ENCODE measurements at places on chromosomes 11 and 22.

- DNase-seq: no peak
Measured at GRCh38 chr11:30567120-30567519, 19.0 kb downstream of the MPPED2 start.

- DNase-seq: no peak
Measured at GRCh38 chr22:45009606-45010531, at the start of gene PHF21B. TSS of gene PHF21B (minus strand) at chr22:45010005. CDS start at chr22:45009549, 456 bp downstream.

DNA sequence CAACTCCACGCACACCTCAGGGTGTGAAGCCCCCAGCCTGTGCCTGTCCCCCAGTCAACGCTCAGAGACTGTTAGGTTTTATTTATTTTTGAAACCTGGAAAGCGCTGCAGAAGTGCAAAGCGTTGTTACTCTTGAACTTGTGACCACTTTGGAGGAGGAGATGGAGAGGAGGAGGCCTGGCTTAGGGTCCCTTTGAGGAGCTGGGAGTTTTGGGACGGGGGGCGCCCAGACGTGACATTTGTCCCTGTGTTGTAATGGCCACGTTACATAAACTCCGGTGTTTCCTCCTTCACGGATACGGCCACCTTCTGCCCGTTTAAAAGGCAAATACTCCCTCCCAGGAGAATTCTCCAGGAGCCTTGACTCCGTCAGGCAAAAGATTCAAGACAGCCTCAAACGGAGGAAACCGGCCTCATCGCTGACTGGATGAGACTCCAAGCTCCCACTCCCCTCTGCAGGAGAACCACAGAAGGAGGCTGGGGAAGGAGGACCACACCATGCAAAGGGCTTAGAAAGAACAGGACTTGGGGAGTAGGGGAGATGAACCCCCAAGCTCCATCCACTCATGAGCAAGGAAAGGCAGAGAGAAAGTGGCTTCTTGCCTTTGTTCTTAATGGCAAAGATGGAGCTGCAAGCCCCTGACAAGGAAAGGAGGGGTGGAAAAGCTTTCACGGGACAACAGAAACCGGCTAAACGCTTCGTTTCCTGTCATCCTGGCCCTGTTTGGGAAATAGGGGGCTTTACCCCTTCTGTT, 630 bp downstream of the PIK3IP1 start:
- DNase-seq: no peak

DNA sequence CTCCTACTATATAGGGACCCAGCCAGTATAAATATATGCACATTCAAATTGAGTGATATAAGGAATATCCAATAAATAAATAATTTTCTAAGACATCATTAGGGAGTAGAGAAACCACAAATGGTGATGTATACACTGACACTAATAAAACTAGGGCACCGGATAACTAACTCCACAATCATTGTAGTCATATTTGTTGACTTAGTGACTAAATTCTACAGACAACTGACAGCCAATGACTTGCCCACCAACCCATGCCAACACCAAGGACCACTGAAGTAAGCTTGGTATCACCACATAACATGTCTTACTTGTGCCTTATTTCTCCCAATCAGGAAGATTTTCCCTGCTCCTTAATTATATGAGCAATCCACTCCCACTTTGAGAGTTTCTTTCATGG, 139.6 kb upstream of the TRPC6 start:
- no peak for DNase-seq

DNA sequence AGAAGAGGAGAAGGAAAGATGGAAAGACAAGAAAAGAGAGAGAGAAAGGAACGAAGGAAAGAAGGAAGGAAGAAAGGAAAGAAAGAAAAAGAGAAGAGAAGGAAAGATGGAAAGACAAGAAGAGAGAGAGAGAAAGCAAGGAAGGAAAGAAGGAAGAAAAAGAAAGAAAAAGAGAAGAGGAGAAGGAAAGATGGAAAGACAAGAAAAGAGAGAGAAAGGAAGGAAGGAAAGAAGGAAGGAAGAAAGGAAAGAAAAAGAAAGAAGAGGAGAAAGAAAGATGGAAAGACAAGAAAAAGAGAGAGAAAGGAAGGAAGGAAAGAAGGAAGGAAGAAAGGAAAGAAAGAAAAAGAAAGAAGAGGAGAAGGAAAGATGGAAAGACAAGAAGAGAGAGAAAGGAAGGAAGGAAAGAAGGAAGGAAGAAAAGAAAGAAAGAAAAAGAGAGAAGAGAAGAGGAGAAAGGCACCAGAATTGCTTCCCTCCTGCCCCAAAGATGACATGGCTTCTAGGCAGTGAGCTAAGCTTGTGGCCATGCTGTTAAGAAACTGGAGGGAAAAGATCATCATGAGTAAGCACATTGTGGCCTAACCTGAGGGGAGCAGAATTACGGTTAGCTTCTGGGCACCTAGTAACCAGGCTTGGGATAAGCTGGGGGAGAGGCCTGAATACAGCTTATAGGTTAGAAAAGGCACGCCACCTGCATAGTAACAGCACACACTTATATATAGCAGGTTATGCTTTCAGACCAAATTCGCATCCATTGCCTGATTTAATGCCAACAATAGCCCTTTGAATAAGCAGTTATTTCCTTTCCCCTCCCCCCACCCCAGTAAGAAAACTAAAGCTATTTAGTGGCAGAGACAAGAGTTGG, 2.3 kb upstream of the ST3GAL4 start:
- no peak for DNase-seq

- no peak for DNase-seq
Measured at GRCh38 chr11:2549491-2549875, 104.7 kb downstream of the KCNQ1 start.

- DNase-seq: no peak
Measured at GRCh38 chr11:115684699-115685098, 180.5 kb upstream of the CADM1 start.

- DNase-seq: no peak
Measured at GRCh38 chr22:40046126-40046525, 51.4 kb downstream of the FAM83F start.

GRCh38 chr22:44037519-44038375, 13.6 kb downstream of the PARVB start:
- DNase-seq: no peak

- DNase-seq: no peak
Measured at GRCh38 chr22:32573991-32574390, 99.4 kb downstream of the FBXO7 start.

DNA sequence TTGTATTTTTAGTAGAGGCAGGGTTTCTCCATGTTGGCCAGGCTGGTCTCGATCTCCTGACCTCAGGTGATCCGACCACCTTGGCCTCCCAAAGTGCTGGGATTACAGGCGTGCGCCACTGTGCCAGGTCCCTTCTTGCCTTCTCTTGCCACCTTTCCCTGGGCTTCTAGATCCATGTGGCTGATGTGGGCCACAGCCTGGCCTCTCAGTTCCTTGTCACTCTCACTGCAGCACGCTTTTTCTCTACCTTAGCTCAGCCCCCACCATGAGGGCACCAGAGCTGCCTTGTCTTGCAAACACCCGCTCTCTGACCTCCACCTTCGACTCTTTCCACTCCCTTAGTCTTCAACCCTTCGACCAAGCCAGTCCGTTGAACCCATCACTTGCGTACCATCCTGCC, 7.5 kb downstream of the CAPN1 start:
- no peak for DNase-seq

DNA sequence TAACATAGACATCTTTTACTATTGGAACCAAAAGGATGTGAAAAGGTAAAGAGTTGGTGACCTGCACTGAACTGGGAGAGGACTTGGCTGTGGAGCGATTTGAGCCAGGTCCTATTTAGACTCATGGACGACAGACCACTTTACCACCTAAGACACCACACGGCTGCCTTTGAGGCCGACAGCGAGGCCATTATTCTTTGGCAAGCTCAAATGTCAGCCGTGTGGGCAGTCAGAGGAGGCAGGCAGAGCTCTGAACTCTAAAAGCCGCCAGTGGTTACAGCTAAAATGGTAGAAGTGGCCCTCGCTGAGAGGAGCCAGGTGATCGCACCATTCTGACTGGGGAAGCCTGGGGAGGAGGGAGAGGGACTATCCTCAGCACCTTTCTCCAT, 50.5 kb downstream of the SCUBE1 start:
- no peak for DNase-seq

DNA sequence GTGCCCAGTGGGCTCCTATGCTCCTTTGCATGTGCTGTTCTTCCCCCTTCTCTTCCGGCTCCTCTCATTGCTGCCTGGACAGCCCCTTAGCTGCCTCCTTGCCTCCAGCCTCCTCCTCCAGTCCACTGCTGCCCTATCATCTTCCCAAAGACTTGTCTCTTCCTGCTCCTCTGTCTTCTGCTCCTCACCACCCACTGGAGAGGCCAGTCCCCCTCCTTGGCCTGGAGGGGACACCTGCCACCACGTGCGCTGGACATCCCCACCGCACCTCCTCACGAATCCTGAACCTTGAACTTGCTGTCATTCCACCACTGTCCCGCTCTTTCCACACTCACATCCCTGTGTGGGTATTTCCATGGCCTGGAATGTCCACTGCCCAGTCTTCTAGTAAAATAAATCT, 49.8 kb downstream of the MICAL2 start:
- no peak for DNase-seq

- DNase-seq: no peak
Measured at GRCh38 chr11:79088967-79089366, 351.9 kb downstream of the TENM4 start.

- DNase-seq: no peak
Measured at GRCh38 chr11:100646545-100646944, 40.5 kb upstream of the ARHGAP42 start.

- no peak for DNase-seq
Measured at GRCh38 chr22:26685601-26686000, 28.2 kb downstream of the MIAT start.

- DNase-seq: no peak
Measured at GRCh38 chr22:35307892-35308291, 8.2 kb downstream of the TOM1 start.

- DNase-seq: no peak
Measured at GRCh38 chr11:133040289-133040900, 491.9 kb downstream of the OPCML start.

- no peak for DNase-seq
Measured at GRCh38 chr22:19070397-19071169, 51.6 kb downstream of the DGCR2 start.

DNA sequence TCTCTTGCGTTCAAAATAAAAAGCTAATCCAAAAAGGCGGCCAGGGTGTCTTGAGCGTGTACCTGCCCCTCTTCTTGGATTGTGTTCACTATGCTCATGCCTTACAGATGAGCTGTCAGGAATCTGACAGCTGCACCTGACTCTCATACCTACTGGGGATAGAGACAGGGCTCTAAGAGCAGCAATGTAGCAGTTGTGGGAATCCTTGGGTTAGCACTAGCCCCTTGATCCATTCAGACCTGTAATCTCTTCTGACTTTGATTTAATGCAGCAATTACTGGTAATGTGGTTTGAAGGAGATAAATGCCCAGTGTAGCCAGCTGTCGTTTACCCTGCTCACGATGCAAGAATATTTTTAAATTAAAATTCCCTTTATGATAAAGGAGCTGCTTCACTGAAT, 145.8 kb downstream of the APOL5 start:
- no peak for DNase-seq

DNA sequence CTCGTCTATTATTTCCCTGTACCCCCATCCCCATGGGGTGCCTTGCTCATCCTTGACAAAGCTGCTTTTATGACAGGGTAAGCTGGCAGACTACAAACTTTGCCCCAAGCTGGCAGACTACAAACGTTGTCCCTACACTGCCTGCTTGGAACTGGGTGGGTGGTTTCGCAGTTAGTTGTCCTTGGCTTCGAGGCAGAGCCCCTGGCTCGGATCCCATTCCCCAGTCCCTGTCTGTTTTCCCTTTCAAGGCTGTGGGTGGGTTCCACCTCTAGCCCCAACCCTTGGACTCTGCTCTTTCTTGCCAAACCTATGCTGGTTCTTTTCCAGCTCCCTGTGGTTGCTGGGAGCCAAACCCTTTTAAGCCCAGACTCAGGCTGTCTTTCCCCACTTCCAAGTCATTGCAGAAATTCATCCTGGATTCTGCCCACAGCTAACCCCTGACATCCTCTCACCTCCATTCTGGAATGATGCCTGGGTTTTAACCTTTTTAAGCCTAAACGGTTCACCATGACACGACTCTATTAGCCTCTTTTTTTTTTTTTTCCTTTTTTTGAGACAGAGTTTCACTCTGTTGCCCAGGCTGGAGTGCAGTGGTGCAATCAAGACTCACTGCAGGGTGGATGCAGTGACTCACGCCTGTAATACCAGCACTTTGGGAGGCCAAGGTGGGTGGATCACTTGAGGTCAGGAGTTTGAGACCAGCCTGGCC, 9.2 kb upstream of the RBM14 start:
- no peak for DNase-seq

GRCh38 chr11:1772270-1773130, 8.8 kb upstream of the CTSD start:
- no peak for DNase-seq

DNA sequence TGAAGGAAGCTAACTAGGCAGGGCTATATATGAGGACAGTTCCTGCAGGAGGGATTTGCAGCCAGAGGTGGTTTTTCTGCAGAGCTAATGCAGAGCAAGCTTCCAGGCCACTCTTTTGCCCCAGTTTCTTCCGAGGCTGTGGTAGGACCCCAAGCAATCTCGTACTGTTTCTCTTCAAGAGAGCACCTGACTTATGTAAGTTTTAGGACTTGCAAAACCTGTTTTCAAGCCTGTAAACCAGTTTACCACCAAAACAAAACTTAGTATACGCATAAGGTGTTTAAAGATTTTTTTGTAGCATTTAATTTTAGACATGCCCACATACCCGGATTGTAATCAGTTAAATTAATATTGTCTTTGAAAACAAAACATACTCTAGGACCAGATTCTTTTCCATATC, 7.7 kb upstream of the APLP2 start:
- no peak for DNase-seq

GRCh38 chr22:31332886-31333285, 13.3 kb downstream of the PATZ1 start:
- DNase-seq: no peak

GRCh38 chr11:47391077-47391583, 12.8 kb upstream of the SPI1 start:
- DNase-seq: no peak

- no peak for DNase-seq
Measured at GRCh38 chr11:108393046-108393445, 74.3 kb downstream of the C11orf65 start.

GRCh38 chr22:39179841-39180335, 27.4 kb upstream of the CBX7 start:
- DNase-seq: no peak

- no peak for DNase-seq
Measured at GRCh38 chr11:28176351-28176750, 68.2 kb downstream of the METTL15 start.

DNA sequence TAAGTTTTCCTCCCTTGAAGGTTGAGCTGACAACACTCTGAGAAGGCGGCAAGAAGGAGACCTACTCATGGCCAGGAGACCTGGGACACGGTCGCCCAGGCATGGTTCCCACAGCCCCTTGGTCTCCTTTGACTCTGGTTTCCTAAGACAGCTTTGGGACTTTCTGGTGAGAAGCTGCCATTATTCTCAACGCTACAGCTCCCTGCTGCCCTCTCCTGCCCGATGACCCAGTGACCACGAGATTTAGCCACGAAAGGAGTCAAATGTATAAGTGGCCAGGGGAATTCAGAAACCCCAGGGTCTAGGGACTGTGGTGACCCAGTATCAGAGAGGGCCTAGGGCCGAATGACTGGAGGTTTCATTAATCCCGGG, 699 bp upstream of the SDF2L1 start:
- no peak for DNase-seq
